ENCODE measurements at places on chromosomes 13 and 19. TPM values are rescaled to one million over a fixed set of nuclear protein-coding genes. Genes with fewer than 3 reads are reported as not detected.

DNA sequence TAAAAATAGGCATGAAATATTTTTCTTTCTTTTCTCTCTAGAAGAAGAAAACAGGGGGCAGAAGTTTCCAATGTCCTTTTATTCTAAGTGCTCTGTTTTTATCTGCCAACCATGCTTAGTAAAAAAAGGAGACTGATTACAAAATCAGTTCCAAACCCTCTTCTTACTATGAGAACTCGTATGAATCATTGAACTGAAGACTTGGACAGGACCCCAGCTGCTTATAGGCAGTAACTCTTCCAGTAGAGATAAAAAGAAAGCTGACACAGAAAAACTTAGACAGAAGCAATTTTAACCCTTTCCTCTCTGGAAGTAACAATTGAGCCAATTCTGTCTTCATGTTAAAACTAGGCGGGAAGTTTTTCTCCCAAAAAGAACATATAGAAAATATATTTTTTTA, 24.5 kb upstream of the FREM2 start:
- no peak for DNase-seq
- peaks cover 17% of the 10 kb centered on the region for H3K27me3 ChIP-seq
- no peaks in the 10 kb centered on the region for H3K36me3 ChIP-seq
- H3K4me3 ChIP-seq: no peak overlapping the region

DNA sequence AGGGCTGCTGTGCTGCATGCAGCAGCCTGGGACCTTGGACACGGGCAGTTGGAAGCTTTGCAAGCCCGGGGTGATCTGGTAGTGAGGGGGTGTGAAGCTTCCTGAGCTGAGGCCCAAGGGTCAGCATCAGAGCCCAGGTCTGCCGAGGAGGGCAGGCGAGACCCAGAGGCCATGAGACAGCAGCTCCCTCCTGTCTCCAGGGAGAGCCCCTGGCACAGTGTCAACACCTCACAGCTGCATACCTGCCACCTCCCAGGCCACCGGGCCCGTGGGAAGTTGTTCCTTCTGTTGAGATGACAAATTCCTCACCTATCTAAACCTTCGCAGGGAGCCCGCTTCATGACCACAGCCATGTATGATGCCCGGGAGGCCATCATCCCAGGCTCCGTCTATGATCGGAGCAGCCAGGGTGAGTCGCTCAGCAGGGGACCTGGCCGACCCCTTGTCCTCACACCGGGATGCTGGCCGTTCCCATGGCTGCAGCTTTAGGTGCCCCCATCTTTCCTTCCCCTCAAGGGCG, 32.1 kb downstream of the CERS1 start:
- H3K36me3 ChIP-seq: peaks cover 61% of the 10 kb centered on the region
- DNase-seq: no peak
- H3K27ac ChIP-seq: no peak overlapping the region
- H3K4me3 ChIP-seq: no peak overlapping the region

DNA sequence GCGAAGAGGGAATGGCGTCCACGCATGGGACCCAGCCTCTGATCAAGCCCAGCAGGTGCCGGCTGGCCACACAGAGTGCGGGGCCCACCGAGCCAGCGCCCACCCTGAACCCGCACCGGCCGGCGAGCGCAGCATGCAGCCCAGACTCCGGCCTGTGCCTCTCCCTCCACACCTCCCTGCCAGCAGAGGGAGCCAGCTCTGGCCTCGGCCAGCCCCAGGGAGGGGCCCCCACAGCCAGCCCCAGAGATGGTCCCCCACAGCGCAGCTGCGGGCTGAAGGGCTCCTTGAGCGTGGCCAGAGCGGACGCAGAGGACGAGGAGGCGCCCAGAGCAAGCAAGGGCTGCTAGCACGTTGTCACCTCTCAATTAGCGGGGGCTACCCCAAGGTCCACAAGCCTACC, 904.5 kb downstream of the SLITRK6 start:
- no peak overlapping the region for H3K4me3 ChIP-seq
- no peaks in the 10 kb centered on the region for H3K36me3 ChIP-seq
- no peaks in the 10 kb centered on the region for H3K27me3 ChIP-seq
- DNase-seq: no peak
- H3K27ac ChIP-seq: no peak overlapping the region

GRCh38 chr13:102872531-102872930, 26.7 kb downstream of the ERCC5 start:
- no peak overlapping the region for H3K4me3 ChIP-seq
- peaks cover 4% of the 10 kb centered on the region for H3K36me3 ChIP-seq
- DNase-seq: no peak
- peaks cover 16% of the 10 kb centered on the region for H3K4me1 ChIP-seq

GRCh38 chr13:59360108-59360507, 803.6 kb downstream of the DIAPH3 start:
- DNase-seq: no peak
- no peaks in the 10 kb centered on the region for H3K36me3 ChIP-seq
- H3K27me3 ChIP-seq: peaks cover 38% of the 10 kb centered on the region

DNA sequence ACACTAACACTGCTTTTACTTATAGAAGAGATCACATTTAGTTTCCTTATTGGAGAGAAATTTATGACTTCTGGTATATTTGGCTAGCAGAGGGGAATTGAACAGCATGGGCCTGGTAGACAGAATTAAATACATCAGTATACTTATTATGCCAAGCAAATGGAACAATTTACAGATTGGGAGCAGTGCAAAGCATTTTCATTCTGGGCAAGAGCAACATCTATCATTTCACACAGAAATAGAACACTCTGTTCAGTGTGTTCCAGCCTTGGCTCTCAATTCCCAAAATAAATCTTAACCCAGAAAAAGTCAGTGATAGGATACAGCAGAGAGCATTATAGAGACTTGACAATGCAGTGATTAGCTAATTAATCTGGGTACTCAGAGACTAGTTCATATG, 604.0 kb upstream of the SLITRK6 start:
- no peaks in the 10 kb centered on the region for H3K36me3 ChIP-seq
- H3K27me3 ChIP-seq: no peaks in the 10 kb centered on the region
- H3K4me3 ChIP-seq: no peak overlapping the region
- no peak for DNase-seq
- H3K4me1 ChIP-seq: no peaks in the 10 kb centered on the region

GRCh38 chr13:112761701-112762689, 72.2 kb downstream of the ATP11A start:
- DNase-seq: no peak
- H3K4me3 ChIP-seq: no peak overlapping the region
- no peaks in the 10 kb centered on the region for H3K36me3 ChIP-seq
- H3K4me1 ChIP-seq: peaks cover 12% of the 10 kb centered on the region
- H3K27ac ChIP-seq: no peak overlapping the region

DNA sequence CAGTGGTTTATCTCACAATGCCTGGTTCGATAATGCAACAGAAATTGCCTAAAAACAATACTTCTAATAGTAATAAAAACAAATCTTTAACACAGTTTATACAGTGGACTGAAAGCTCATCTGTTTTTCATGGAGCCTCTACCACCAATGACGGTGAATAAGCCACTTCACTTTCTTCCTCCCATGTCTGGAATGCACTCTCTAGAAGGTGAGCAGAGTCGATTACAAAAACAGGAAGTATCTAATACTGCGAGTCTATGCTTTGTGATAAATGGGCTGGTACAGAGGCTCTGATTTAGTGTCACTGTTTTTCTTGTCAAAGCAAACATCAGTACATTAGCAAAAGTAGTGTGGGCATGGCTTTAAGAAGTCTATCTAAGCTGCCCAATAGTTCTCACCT, 1348.6 kb upstream of the SLC10A2 start:
- H3K4me1 ChIP-seq: no peaks in the 10 kb centered on the region
- H3K36me3 ChIP-seq: no peaks in the 10 kb centered on the region
- no peak for DNase-seq
- no peak overlapping the region for H3K4me3 ChIP-seq

DNA sequence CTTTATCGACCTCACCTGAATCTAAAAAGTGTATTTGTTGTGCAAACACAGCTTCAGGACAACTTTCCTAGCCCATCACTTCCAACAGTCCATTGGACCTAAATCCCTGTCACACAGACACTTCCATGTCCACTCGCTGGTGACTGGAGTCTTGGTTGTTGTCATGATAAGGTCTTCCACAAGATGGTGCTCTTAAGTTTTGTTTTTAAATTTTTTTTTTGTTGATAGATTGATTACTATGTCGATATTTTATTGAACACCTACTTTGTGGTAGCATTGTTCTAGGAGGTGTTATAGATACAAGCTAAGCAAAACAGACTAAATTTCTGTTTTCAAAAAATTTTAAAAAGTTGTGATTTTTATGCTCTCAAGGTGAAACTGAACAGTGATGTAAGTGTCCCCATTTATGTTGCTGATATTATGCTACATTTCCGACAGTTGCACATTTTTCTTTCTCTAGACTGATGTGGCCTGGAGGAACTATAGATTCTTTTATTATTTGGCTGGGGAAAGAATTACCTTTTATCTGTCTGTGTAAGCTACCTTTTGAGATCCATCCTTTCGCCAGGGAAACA, 8.1 kb upstream of the ERICH6B start:
- H3K27me3 ChIP-seq: 0 out of 2 replicates have a peak, but pooled peaks cover 4% of the 10 kb centered on the region
- H3K27ac ChIP-seq: no peak overlapping the region
- H3K4me1 ChIP-seq: peaks cover 13% of the 10 kb centered on the region

DNA sequence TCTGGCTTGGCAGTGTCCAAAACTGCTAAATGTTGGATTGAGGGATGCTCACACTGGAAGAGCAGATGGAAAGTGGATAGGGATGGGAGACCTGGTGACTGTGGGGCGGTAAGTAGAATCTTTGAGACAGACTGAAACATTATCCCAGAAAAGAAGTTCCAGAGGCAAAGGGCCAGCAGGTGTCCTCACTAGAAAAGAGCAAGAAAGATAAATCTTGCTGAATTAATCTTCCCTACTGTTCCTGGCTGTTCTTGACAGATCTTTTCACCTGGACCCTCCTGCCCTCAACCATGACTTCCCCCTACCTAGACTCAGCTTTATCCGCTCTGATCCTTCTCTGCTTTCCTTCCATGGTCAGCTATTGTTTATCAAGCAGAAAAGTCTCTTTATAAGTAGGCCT, 35.0 kb upstream of the FRY start:
- no peak overlapping the region for H3K4me3 ChIP-seq
- H3K27me3 ChIP-seq: no peaks in the 10 kb centered on the region
- no peak overlapping the region for H3K27ac ChIP-seq

DNA sequence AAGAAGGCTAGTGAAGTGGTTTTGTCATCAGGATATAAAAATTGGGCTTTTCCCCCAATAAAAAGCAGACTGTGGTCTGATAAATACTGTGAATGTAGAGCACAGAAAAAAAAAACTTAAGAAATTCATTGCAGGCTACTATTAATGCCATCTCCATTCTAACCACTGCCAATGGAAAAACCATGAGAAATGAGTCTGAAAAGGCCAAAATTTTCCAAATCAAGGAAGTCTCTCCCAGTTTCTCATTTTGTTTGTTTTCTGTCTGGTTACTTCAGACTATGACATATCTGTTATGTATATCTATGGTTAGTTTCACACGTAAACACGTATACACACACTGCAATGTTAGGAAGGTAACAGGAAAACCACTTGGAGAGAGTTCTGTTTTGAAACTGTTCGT, 193.6 kb upstream of the TSC22D1 start:
- no peak overlapping the region for H3K4me3 ChIP-seq
- no peak overlapping the region for H3K27ac ChIP-seq
- H3K4me1 ChIP-seq: no peaks in the 10 kb centered on the region
- no peaks in the 10 kb centered on the region for H3K36me3 ChIP-seq
- H3K27me3 ChIP-seq: no peaks in the 10 kb centered on the region

DNA sequence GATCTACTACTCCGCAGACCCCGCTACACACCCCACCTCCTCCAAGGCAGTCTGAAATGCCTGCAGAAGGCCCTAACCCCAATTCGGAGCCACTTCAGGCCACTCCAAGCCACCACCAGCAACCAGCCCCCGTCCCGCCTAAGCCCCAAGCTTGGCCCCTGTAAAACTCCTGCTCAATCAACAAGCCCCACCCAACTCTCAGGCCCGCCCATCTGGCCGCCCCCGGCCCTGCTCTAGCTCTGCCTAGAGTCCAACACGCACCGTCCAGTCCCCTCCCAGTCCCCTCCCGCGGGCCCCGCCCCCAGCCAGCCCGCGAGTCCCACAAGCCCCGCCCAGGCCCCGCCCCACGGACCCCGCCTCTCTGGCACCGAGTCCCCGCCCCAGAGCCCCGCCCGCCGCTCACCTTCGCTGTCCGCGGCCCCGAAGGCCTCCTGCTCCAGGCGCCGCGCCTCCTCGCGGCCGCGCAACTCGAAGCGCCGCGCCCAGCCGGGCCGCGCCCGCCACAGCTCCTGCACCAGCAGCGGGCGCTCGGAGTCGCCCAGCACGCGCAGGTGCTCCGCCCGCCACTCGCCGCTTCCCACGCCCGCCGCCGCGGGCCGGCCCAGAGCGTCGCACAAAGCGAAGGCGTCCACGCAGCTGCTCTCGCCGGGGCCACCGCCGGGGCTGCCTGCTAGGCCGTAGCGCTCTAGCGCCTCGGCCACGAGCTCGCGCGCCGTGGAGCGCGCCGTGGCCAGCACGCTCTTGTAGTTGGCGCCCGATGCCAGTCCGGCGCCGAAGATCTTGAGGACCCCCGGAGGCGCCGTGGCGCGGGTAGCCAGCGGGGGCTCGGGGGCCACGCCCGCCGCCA, 1.6 kb downstream of the RASIP1 start:
- H3K27me3 ChIP-seq: no peaks in the 10 kb centered on the region
- no peak overlapping the region for H3K27ac ChIP-seq
- H3K4me3 ChIP-seq: no peak overlapping the region

GRCh38 chr19:11142528-11143171, 12.9 kb downstream of the SPC24 start:
- peak overlapping the region; percentile 54 for H3K4me3 ChIP-seq
- H3K36me3 ChIP-seq: peaks cover 20% of the 10 kb centered on the region
- H3K27me3 ChIP-seq: no peaks in the 10 kb centered on the region
- H3K4me1 ChIP-seq: peaks cover 50% of the 10 kb centered on the region

GRCh38 chr13:24661713-24662112, 18.5 kb upstream of the ATP12A start:
- no peak overlapping the region for H3K27ac ChIP-seq
- no peaks in the 10 kb centered on the region for H3K27me3 ChIP-seq
- no peak for DNase-seq
- H3K4me1 ChIP-seq: peaks cover 18% of the 10 kb centered on the region

DNA sequence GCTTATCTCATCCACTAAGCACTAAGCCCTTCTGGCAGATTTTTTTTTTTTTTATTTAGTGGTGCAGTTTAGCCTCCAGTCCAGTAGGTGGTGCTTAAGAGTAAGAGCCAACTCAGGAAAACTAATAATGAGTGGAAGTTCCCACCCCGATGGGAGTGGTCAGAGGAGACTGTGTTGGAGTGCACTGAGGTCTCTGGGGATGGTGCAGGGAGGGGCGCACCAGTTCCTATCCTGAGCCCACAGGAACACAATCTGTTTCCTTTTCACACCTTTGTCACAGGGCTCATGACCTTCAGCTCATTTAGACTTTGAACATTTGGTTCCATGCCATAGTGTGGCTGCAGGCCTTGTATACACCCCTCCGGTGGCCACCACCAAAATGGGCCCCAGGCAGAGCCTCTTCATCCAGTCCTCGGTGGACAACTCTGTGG, 367.4 kb downstream of the SPRY2 start:
- no peak overlapping the region for H3K4me3 ChIP-seq
- H3K36me3 ChIP-seq: peaks cover 7% of the 10 kb centered on the region
- H3K4me1 ChIP-seq: peaks cover 11% of the 10 kb centered on the region
- no peak for DNase-seq
- no peaks in the 10 kb centered on the region for H3K27me3 ChIP-seq

The CEACAM8 gene
- not detected for total RNA-seq

The ZNF613 gene
- total RNA-seq: 4.3 TPM

The CCDC122 gene
- 4.6 TPM for total RNA-seq

The THSD8 gene
- total RNA-seq: not detected

The SEMA6B gene
- 7.3 TPM for total RNA-seq

The FGF21 gene
- not detected for total RNA-seq

The SLC10A2 gene
- total RNA-seq: not detected
